ENCODE measurements at places on chromosomes 1 and 21.

DNA sequence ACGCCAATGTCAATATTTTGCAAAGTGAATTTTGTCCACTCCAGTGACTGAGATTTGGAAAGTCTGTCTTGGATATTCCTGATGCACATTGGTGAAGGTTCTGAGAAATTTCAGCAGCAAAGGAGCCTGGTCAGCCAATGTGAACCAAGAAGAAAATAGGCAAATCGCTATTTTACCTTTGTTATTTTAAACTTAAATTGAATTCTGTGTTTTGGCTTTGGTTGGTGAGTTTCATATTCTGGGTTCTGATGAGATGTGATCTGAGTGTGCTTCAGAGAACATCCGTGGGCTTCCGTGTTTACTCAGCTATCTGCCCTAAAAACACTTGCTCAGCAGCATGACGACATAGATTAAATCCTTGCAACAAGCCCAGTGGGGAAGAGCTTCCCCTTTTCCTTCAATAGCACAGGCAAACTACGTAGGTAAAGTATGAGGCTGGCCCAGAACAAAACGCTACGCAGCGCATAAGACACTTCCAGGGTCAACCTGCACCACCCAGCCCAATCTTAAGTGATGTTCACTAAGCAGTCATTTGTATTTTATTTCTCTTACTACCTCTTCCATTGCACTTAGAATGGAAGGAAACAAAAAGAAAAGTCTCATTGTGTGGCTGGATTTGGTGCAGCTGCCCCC, 176.4 kb upstream of the KAZN start:
- no peak for DNase-seq

GRCh38 chr1:213779228-213779627, 208.5 kb upstream of the PROX1 start:
- DNase-seq, result no peak

- no peak for DNase-seq
These were observed 12.6 kb upstream of the MYOG start for GRCh38 chr1:203098445-203098844.

DNA sequence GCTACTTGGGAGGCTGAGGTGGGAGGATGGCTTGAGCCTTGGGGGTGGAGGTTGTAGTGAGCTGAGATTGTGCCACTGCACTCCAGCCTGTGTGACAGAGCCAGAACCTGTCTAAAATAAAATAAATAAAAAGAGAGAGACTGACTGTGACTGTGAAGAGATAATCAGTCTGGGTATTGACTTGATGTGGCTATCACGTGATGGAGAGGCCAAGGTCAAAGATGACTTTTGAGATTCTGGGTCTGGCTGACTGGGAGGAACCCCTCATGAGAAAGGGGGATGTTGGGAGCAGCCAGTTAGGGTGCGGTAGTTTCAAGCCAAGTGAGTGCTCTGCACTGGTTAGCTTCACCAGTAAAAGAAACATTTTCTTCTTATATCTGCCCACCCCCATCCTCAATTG, 66.8 kb downstream of the CDC14A start:
- no peak for DNase-seq

DNA sequence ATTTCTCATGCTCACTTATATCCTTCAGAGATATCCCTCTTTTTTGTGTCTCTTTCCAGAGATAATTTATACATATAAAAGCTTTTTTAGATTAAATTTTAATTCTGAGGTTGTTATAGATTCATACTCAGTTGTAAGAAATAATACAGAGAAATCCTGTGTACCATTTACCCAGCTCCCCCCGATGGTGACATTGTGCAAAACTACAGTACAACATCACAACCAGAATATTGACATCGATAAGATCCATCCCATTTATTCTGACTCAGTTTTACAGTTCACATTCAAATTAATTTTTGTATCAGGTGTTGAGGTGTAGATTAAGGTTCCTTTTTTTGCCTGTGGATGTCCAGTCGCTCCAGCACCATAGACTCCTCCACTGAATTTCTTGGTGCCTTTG, 14.3 kb downstream of the DMRTB1 start:
- peak; percentile 15 for DNase-seq

DNA sequence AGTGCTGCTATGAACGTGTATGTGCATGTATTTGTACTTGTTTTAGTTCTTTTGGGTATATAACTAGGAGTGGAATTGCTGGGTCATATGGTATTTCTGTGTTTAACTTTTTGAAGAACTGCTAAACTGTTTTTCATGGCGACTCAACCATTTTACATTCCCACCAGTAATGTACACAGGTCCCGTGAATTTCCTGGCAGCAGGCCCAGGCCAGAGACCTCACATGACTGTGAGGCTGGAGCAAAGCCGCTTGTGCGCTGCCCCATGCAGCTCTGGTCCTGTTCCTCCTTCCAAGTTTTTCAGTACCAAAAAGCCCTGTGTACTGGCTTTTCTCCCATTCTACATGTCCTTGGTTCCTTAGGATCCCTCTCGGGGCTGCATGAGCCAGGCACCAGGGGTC, 29.6 kb downstream of the ACOT11 start:
- peak; percentile 85 for DNase-seq

GRCh38 chr1:169886931-169887330, 6.8 kb downstream of the SCYL3 start:
- DNase-seq, result no peak

GRCh38 chr1:234835239-234835638, 225.3 kb upstream of the IRF2BP2 start:
- DNase-seq, result no peak

DNA sequence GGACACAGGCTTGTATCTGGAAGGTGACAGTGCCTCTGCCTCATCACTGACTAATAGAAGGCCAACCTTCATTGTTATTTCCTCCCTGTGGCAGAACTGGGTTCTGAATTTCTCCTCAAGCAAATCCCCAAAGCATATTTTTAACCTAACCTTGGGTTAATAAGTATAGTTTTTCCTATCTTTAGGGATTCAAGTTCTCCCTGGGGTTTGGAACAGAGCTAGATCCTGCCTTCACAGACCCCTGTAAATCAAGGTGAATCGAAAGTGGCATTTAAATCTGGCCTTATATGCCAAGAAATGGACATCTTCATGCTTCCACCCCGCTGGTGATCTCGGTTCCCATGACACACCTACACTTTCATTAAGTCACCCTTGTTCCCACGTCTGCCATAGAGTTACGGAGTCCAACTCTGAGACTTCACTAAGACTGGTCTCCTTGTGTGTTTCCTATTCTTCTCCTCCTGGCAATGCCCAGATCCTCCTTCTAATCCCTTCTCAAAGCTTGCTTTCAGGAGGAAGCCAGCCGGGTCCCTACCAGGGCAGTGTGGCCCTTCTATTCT, 4.3 kb upstream of the CHI3L2 start:
- no peak for DNase-seq

DNA sequence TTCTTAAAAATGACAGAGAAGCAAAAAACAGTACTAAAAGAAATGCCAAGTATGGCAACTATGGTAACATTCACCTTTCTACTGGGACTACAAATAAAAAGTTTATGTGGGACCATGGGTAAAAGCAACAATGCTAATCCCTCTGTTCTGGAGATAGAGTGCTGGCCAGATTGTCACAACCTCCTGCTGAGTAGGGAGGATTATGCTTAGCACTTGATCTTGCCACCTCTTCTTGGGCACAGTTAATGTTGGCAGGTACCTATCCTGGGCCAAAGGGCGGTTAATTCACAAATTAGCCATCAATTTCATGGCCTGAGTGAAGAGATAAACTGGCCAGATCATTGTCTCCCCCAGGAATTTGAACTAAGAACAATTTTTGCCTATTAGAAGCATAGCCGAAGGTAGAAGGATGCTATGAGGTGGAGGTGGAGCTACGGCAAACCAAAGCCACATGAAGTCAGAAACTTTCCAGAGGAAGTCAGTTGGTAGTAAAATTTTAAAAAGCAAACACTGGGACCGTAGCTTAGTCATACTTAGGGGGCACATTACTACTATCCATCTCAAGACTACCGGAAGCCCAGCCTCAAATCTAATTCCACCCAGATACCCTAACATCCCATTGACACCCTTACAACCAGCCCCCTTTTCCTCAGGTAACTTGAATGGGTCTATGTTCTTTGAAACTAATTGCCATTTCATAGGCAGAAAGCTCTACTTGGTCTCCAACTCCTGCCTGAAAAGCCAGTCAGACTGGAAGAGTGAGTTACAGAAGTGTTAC, 2.7 kb downstream of the SCYL3 start:
- no peak for DNase-seq

DNA sequence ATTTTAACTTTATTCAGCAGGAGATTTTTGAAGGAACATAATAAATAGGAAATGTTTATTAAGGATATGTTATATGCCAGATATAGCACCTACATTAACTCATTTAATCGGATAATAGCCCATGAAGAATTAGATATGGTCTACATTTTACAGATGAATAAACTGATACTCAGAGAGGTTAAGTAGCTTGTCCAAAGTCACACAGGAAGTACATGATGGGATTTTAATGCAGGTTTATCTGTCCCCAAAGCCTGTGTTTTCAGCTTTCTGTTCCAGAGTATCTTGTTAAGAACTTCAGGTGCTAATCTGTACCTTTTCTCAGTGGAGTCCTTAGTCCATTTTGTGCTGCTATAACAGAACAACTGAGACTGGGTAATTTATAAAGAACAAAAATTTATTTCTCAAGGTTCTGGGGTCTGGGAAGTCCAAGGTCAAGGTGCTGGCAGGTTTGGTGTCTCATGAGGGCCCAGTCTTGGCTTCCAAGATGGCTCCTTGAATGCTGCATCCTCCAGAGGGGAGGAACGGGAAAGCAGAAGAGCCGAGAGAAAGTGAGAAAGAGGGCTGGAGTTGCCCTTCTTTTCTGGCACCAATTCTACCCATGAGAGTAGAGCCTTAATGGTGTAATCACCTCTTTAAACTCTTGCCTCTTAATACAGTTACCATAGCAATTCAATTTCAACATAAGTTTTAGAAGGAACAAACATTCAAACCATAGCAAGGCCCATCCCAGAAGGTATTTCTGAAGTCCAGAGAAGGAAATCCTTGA, 17.3 kb downstream of the C1orf21 start:
- DNase-seq, result no peak

GRCh38 chr1:41417335-41417682, 56.1 kb downstream of the FOXO6 start:
- DNase-seq, result no peak

DNA sequence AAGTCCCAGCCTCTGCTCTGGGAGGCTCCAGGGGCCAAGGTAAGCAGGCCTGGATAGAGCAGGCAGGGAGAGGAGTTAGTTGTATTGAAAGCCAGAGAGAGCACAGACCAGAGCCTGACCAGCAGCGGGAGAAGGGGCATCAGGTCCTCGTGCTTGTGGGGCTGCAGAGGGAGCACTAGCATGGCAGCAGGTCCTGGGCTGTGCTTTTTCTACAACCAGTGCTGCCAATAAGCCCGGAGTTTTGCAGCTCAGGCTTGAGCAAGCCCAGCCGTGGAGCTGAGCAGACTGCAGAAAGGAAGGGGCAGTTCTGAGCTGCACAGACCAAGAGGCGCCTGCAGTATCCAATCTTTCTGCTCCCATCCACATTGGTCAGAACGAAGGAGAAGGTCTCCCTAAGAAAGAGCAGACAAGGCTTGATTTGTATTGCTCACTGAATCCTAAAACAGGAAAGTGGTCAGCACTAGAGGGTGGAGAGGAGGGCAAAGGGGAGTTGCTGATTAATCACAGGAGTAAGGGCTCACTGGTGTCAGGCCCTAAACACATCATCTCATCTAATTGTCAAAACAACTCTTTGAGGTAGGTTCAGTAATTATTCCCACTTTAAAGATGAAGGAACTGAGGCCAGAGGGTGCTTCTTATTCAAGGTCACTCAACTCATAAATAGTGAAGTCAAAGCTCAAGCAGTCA, 2.7 kb downstream of the DENND2D start:
- DNase-seq, result peak; percentile 17

- DNase-seq, result no peak
These were observed 50.9 kb upstream of the GALNT2 start for GRCh38 chr1:230016159-230016558.

DNA sequence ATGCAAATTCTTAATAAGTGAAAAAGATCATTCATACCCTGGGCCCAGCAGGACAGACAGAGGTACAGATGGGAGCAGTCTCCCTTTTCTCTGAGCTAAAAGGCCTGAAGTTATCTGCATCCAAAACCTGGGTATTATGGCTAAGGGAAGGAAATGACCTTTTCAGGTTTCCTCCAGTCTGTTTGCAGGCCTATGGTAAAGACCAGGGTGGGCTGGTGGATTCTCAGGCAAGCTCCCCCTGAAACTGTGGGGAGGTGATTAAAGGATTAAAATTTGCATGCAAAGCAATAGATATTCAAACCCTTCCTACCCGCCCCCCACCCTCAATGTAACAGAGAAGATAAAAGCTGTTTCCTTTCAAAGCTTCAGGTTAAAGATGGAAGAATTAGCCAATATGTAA, 471.8 kb upstream of the RUNX1 start:
- no peak for DNase-seq

DNA sequence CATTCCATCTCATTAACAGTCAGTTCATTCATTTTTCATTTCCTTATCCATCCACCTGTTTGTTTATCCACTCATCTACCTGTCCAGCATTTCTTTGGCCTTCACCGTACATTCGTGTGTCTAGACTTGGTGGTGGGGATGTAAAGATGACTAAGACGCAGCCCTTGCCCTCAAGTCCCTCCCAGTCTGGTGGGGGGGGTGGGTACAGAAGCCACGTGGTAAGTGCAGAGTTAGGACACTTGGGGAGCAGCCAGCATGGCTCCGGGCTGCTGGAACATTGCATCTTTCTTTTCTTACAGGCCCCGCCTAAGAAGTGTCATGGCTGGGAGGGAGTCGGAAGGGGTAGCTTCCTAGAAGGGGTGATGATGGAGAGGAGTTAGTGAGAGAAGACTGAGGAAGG, 17.2 kb downstream of the KIF26B start:
- no peak for DNase-seq

- DNase-seq, result peak; percentile 68
These were observed 421.2 kb upstream of the DAB1 start for GRCh38 chr1:57845041-57845440.

GRCh38 chr1:173666646-173667045, 3.0 kb downstream of the ANKRD45 start:
- no peak for DNase-seq

GRCh38 chr1:243902100-243902499, 52.1 kb upstream of the AKT3 start:
- no peak for DNase-seq

DNA sequence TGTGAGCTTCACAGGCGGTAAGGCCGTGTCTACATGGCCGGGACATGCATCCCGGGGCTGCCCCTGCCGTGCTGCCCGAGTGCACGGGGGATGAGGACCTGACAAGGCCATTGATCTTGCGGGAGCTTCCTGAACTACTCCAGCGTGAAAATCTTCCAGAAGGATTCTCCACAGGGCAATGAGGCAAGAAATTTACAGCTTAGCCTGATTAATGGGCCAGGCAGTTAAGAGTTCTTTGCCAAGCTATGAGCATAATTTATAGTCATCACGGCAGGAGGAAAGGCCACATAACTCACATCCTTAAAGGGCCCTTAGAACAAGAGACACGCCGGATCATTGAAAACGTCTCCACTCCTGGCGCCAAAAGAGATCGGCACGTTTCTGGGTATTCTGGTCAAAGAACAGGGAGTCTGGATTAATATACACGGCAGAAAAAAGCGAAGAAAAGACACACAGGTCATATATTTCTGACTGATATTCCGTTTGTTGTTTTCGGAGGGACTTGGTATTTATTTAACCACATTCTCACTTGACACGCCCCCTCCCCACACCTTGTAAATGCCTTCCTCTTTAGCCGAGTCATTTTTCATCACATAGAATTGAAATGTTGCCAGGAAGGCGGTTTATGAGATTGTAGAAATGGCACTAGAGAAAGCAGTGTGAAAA, 180.5 kb downstream of the DYRK1A start:
- DNase-seq, result no peak
